ENCODE measurements at places on chromosomes 12 and 14.

GRCh38 chr14:75970989-75971388, 10.8 kb downstream of the TGFB3 start:
- DNase-seq, result no peak

DNA sequence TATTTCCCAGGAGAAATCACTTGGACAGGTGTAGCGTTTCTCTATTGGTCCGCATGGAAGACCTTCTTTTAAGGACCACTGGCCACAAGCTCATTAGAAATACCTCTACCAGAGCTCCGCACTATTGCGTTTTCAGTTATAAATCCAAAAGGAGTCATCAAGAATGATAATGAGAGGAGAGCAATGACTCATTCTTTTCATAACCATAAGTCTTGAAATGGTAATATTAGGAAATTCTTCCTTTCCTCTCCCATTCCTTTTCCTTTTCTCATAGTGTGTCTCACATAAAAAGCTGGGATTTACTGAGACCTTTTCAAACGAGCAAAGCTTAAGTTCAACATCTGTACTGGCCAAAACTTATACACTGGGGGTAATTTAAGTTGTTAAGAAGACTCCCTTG, 215.7 kb downstream of the CPNE8 start:
- DNase-seq, result no peak

DNA sequence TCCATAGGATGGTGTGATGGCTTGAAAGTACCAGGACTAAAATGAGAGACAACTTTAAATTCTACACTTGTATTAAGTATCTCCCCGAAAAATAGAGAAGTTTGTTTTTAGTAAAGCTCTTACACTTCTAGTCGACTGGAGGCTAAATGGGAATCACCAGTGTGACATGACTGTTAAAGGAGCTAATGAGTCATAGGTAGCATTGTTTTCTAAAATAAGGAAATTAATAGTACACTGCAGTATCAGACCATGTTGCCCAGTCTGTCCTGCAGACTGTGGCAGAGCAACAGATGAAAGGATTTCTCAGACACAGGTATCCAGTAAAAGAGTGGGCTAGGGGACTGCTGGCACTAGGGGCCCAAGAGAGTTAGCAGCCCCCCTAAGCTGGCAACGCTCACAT, 140.1 kb downstream of the TMEM117 start:
- no peak for DNase-seq

DNA sequence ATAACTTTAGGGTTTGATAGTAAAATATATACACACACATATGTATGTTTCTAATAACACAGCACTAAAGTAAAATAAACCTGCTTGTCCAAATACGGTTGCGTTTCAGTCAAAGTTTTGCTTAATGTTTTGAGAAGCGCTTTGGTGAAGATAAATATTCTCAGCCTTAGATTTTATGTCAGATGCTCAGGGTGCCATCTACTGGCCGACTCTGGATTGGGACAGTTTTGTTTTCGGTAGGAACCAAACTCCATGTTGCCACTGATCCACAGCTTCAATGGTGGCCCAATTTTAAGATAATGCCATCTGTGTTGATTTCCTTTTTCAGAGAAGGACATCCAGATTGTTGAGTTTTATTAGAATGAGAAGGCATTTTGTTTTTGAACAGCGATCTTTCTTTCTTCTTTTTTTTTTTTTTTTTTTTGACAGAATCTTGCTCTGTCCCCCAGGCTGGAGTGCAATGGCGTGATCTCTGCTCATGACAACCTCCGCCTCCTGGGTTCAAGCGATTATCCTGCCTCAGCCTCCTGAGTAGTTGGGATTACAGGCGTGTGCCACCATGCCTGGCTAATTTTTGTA, 43.1 kb downstream of the LLPH start:
- peak; percentile 69 for DNase-seq

DNA sequence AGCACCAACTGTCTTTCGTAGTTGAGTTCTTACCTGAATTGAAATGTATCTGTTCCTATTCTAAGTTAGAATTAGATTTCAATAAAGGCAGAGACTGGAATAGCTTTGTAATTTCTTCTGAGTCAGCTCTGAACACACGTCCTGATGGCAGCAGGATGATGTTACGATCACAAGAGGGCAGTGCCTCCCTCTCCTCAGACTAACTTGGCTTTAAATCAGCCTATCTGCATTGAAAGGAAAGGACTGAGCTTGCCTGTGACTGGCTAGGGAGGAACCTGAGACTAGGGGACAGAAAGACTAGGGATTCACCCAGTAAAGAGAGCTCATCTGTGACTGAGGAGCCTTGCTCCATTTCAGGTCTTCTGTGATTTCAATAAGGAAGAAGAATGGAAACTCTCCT, 323.7 kb upstream of the OR4E1 start:
- DNase-seq, result peak; percentile 42

GRCh38 chr12:62720661-62721330, 214.2 kb downstream of the PPM1H start:
- DNase-seq, result no peak

GRCh38 chr14:101008631-101009336, 105.3 kb upstream of the RTL1 start:
- DNase-seq, result no peak

DNA sequence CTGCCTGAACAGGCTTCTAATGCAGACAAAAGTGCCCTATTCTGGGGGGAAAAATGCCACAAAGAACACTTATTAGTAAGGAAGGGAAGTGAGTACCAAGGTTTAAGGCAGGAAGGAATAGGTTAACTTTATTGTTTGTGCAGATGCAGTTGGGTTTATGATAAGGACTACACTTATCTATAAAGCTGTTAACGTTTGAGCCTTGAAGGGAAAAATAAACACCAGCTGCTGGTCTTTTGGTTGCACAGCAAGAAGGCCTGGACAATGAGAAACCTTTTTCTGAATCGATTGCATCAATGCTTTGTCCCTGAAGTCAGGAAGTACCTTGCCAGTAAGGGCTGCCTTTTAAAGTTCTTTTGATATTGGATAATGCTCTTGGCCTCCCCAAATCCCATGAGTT, 407.8 kb downstream of the ATP23 start:
- DNase-seq, result no peak
